ENCODE measurements at places on chromosomes 12 and 14.

DNA sequence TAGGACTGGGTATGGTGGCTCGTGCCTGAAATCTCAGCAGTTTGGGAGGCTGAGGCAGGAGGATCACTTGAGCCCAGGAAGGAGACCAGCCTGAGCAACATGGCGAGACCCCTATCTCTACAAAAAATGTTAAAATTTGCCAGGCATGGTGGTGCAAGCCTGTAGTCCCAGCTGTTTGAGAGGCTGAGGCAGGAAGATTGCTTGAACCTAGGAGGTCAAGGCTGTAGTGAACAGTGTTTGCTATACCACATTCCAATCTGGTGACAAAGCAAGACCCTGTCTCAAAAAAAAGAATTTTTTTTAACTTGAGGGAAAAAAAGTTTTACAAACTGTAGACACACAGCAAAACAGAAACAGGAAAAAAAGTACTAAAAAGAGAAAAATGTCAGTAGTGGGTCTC, 2.3 kb upstream of the MAP3K9 start:
- no peak for DNase-seq

GRCh38 chr14:22653012-22653621, 9.0 kb upstream of the OR6J1 start:
- DNase-seq = peak; percentile 68

DNA sequence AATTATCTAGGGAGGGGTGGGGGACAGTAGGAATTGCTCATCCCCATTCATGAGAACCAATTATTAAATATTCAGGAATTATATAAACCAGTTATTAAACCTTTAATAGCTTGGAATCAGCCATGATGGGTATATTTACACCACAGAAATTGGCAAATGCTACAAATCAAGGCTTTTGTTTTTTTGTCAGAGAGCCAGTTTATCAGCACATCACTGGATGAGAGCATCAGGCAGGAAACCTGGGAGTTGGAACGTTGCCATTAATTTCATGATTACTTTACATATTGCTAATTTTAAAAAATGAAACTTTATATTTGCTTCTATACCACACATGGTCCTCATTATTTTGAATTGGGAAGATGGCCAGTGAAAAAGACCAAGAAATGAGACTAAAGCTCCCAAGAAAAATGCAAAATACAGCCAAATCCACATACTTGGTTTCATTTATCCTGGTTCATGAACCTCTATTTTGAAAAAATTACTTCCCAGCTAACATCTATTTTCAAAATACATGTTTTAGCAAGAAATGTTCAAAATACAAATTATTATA, 48.4 kb downstream of the ATL1 start:
- no peak for DNase-seq

- DNase-seq = no peak
These were observed 337.4 kb upstream of the RGS6 start for GRCh38 chr14:71594821-71595220.

DNA sequence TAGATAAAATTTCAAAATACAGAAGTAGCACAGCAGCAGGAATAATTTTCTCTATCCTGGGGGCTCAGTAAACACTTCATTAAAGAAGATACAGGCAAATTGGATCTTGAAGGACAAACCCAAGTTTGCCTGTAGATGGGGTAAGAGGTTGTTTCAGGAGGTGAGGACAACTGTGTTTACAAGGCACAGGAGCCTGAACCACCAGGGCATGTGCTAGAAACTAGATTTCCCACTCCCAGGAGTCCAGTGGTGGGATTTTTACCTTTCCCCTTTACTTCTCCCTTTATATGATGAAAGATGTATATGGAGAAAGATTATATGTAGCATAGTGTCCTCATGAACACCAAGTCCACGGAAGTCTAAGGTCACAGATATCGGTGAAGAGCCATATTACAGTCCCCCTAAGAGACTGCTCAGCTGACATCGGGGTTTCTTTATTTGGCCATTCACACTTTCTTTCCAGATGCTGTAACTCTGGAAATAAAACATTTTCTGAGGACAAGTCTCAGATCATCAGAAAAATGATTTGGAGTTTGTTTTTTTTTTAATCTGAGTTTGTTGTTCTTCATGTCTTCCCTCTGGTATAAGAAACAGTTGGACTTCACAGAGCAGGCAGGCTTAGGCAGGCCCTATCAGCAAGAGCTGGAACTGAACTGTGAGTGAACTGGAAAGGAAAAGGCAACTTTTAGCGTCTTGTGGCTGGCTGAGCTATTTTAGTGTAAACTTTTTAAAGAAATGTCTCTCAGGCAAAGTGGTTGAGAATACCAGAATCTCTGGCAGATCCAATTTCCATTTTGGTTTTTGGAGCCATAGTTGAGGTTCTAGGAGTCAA, 8.0 kb upstream of the EVL start:
- peak; percentile 15 for DNase-seq

DNA sequence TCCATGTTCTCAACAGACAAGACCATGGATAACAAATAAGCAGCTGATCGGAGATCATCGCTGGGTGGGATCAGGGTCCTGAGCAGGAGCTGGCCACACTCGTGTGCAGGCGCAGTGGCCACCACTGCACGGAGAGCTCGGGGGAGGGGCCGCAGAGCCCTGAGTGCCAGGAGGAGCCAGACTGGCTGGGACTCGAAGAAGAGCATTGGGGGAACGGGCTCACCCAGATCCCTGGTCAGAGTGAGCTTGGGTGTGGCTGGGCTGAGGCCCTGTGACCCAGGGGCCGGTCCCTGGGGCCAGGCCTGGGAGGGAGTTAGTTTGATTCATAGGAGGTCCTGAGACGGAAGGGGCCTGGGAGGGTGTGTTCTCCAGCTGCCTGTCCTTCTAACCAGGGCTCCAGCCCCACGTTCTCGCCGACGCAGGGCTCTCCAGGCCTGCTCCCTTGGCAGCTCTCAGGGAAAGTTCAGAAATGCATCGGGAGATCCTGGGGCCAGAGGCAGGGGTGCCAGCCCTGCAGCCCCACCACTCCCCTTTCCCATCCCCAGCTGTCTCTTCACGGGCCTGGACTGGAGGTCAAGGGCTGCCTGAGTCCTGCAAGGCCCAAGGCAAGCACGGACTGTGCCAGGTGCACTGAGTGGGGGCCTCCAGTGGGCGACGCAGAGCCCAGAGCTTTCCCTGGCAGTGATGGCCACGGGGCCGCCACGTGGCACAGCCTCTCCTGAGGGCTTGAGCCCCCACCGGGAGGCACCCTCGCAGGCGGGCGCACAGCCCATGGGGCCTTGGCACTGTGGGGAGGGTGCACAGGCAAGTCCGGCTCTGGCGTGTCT, 48.1 kb downstream of the FBRSL1 start:
- DNase-seq = no peak

- DNase-seq = no peak
These were observed 269.3 kb upstream of the NPAS3 start for GRCh38 chr14:32669391-32669790.

GRCh38 chr12:74890237-74890599, 319.4 kb downstream of the KCNC2 start:
- DNase-seq = peak; percentile 13

- DNase-seq = no peak
These were observed 170.9 kb downstream of the DUSP6 start for GRCh38 chr12:89181271-89181920.

GRCh38 chr12:122437656-122438121, 15.2 kb upstream of the CLIP1 start:
- no peak for DNase-seq

- no peak for DNase-seq
These were observed 51.1 kb downstream of the SLC38A1 start for GRCh38 chr12:46217541-46218321.

GRCh38 chr12:6745741-6746525, 7.0 kb downstream of the MLF2 start:
- no peak for DNase-seq

DNA sequence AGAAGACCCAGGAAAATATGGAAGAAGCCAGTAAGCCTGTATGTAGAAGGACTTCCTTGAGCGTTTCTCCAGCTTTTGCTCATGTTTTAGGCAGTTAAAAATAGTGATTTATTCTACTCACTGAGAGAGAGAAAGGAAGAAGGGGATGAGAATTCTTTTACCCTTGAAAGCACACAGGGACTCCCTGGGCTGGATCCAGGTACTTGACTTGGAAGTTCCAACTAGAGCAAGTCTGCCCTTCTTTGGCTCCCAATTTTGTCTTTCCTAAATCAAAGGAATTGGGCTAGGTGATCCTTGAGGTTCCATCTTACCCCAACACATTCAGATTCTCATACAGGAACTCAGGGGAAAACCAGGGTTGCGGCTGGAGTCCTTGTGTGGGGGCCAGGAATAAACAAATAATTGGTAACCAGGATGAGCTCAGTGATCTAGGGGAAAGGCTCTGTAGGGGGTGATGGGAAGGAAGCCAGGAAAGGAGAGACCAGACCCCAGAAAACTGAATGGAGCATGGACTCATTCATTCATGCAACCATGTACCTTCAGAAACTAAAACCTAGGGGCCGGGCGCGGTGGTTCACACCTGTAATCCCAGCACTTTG, 11.5 kb upstream of the ITGA5 start:
- no peak for DNase-seq

- no peak for DNase-seq
These were observed 151.5 kb upstream of the SLC38A2 start for GRCh38 chr12:46523863-46524770.

DNA sequence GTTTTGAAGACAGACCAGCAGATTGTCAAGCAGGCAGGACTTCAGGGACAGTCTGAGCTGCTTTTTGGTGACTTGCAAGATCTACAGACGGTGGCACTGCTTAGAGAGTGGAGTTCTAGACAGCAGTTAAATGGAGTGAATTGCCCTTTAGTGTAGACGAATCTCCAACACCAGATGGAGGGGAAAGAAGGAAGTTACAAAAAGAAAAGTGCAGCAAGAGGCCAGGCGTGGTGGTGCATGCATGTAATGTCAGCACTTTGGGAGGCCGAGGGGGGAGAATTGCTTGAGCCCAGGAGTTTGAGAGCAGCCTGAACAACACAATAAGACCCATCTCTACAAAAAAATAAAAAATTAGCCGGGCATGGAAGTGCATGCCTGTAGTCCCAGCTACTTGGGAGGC, 8.4 kb upstream of the HHIPL1 start:
- no peak for DNase-seq

DNA sequence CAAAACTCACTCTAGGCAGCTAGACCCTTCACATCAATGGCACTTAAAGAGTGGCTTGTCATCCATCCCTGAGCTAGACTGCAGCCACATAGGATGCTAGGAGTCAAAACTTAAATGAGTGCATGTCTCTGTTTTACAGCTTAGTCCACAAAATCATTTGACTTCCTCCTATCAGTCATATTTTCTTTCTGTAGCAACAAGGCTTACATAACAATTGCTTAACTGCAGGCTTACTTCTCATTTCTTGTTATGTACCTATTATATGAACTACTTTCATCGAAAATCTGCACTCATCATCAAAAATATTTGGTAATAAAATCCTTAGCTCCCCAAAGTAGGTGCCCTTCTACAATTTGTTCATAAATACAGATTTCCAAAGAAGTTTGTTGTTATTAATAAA, 30.1 kb downstream of the CLEC1A start:
- no peak for DNase-seq

DNA sequence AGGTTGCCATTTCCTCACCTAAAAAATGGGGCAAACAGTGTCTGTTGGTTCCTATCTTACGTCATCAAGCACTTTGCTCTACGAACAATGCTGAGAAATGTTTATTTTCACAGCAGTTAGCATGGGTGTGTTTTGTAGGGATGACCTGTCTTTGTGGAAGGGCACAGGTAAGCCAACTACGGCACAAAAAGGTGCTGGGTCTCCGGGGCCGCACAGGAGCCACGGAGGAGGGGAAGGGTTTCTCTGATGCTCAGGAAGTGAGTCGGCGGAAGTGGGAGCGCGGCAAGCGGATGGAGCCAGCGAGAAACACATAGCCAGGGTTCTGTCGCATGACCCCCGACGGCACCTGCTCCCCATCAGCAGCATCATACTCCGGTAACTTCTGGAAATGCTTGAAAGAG, 65.6 kb upstream of the TCL1B start:
- no peak for DNase-seq

DNA sequence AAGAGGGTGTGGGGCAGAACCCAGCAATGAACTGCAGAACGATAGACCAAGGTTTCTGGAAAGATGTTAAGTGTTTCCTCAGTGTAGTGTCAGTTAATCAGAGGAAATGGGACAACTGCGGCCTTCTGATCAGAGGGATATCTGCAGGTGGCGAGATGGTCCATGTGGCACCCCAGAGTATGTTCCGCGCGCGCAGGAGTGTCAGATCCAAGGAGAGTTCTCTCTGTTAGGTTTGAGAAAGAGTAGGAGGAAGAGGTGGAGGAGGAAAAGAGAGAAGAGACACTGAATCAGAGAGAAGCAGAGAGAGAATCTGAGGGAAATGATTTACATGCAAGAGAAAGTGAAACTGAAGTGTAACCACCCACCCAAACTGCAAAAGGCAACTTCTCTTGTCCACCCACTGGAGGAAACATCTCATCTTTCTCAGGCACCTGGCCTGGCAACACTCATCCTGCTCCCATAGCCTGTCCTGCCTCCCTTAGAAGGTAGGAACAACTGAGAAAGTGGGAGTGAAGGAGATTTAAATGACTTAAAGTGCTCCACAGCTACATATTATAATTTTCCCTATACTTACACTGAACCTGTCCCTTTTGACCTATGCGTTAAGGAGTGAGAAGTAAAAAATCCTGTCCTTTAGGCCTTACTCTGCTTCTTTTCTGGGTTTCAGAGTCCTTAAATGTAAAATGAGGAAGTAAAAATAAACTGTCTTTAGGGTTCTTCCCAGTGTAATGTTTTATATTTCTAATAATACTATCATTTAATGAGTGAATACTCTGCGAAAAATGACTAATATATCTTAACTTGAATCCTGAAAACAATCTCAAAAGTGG, 6.8 kb upstream of the TESPA1 start:
- no peak for DNase-seq

- no peak for DNase-seq
These were observed 44.6 kb downstream of the SRGAP1 start for GRCh38 chr12:63888908-63889635.

Data from HuH-7.5 (cell line).